AG09319 (cell line): ENCODE measurements at places on chromosomes 3 and 15.

- DNase-seq, result no peak
Observed at GRCh38 chr3:177212756-177213155, 15.5 kb upstream of the TBL1XR1 start.

GRCh38 chr3:192038726-192039125, 577.8 kb downstream of the PYDC2 start:
- no peak for DNase-seq

DNA sequence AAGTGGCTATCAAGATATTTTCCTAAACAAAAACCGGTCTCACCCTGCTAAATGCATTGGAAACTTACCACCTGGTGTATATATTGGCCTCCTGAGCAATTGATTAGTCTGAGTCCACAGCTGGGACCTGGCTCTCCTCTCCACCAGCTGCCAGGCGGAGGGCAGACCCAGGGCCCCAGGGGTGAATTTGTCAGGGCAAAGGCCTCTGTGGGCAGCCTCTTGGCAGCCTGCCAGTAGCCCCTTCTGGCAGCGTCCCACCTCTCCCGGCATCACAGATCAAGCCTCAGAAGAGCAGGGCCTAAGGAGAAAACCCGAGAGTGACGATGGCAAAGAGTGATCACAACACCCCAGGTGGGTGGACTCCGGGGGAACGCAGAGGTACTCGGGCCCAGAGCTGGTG, 43.0 kb upstream of the IDH2 start:
- DNase-seq, result no peak

DNA sequence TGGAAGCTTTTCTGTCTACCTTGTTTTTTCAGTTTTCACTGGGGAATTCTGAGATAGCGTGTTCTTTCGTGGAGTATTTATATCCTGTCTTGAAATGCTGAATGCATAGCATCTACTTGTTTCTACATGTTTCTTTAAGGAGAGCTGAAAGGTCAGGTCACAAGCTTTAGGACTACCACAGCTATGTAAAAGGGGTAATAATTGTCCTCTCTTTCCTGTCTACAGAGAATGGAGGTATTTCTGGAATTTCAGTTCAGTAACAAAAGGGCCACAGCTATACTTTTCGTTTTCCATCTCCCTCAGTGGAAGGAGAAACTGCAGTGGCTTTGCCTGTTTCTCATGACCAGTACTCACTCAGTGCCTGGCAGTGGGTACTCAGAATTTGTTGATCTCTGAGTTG, 4.7 kb downstream of the INAFM2 start:
- DNase-seq, result no peak

GRCh38 chr3:125256675-125257074, 44.1 kb upstream of the SLC12A8 start:
- no peak for DNase-seq

- DNase-seq, result no peak
Observed at GRCh38 chr15:90576711-90577389, 47.1 kb downstream of the CRTC3 start.

DNA sequence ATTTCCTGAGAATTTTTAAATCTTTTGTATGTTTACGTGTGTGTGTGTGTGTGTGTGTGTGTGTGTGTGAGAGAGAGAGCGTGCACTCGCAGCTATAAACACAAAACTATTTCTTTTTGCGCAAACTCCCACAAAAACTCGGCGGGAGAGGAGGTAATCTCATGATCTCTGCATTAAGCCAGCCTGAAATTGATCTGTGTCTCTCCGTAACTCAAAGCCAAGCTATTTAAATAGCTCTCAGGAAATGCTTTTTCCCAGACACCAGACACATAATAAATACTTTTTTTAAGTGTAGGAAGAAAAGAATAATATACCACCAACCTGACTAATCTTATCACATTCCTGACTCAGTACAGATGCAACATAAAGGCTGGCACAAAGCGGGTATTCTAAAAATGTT, 226.8 kb downstream of the MAGI1 start:
- no peak for DNase-seq

GRCh38 chr3:89238846-89239245, 131.4 kb downstream of the EPHA3 start:
- DNase-seq, result no peak

DNA sequence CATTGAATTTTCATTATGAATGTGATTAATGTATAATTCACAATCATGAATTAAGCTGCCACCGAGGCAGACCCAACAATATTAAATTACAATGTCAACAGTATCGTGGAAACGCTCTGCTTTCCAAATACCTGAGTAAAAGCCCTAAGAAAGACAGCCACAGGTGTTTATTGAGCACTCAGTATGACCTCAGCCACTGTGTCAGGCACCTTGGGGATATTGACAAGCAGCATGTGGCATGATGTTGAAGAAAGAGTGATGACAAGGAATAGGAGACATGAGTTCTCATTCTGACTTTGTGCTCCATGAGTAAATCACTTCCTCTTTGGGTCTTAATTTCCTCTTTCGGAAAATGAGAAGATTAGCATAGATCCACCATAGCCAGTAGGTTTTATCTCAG, 12.8 kb downstream of the C2CD4A start:
- DNase-seq, result no peak

DNA sequence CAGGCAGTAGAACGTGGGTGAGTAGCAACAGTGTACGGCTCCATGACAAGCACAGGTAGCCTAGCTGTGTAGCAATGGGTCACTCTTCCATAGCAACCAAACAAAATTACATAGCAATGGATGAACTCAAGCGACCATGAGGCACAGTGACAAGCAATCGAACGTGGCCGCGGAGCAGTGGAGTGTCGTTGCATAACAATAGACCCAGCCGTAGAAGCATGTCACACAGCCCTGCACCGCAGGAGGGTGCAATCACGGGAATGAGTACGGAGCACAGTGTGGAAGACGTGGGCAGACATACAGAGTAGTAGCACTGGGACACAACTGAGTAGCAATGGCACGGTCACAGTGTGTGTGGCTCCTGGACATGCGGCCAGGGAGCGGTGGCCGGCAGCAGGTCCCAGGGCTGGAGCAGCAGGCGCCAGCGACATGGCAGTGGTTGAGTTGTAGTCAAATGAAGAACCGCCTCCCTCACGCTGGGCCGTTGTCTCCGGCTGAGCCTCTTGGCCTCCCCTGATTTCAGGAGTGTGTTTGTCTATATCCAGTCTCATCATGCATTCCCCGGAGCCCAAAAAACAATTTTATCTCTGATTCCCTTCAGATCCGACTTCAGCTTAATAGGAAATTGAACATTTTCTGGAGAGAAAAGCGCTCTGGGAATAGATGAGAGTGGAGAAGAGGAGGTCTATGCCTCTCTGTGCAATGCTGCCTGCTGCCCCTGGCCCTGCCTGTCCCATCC, 64.1 kb downstream of the CCDC33 start:
- no peak for DNase-seq

DNA sequence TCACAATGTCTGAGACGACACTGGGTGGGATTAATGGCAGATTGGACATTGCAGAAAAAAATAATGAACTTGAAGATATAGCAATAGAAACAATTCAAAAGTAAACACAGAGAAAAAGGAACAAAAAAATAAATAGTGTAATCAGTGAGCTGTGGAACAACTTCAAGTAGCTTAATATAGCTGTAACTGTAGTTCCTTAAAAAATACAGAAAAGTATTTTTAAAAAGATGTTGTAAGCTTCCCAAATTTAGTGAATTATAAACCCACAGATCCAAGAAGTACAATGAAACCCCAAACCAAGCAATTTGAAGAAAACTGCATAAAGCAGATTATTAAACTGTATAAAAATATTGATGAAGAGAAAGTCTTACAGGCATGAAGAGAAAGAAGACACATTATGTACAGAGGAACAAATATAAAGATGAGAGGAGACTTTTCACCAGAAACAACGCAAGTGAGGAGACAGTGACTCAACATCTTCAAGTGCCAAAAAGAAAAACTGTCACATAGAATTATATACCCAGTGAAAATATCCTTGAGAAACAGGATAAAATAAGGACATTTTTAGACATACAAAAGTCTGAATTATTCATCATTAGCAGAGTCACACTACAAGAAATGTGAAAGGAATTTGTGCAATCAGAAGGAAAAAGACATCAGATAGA, 176.4 kb downstream of the NFKBIZ start:
- DNase-seq, result no peak

GRCh38 chr3:30723211-30723610, 116.8 kb downstream of the TGFBR2 start:
- no peak for DNase-seq

DNA sequence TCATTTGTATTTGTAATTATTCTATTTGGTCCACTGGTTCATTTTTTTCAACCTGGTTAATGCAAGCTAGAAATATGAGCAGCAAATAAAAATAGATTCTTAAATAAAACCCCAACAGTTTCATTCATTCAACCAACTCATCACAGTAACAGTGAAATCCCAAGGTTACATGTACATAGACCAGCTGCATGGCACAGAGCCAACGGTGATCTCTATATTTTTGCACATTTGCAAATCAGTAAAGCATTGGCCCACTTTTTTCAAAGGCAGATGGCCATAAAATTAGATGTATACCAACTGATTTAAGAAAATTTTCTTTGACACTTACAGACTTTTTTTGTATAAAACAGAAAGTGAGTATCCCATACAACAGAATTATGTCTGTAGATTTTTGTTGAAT, 49.3 kb downstream of the STRIT1 start:
- DNase-seq, result no peak

DNA sequence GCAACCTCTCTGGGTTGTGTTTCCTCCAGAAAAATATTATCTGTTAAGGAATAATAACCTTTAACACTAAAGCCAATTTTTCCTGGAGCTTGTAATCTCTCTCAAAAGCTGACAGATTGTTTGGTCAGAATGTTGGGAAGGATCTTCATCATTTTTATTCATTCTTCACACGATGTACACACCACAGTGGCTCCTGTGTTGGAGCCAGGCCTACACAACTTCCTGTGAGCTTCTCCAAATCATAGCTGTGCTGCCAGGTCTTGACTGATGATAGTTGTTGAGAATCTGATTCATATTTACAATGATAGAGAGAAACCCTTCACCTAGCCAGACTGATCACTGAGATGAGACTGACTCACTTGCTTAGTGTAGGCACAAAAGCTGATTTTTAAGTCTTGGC, 151.0 kb upstream of the ROBO2 start:
- no peak for DNase-seq

- no peak for DNase-seq
Observed at GRCh38 chr3:179765396-179765795, 112.6 kb downstream of the USP13 start.

DNA sequence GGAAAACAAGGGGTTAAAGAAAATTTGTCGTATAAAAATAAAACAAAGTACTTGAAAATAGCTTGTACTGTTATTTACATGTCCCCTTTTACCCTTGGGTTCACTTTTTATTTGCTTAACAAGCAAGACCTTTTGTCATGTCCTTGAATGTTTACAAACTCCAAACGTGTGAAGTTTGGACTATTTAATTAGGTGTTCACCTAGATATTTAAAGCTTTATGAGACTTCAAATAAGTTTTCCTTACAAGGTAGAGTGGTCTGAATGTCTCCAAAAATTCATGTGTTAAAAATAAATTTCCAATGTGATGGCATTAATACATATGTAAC, 242.0 kb upstream of the TTC14 start:
- DNase-seq, result no peak

DNA sequence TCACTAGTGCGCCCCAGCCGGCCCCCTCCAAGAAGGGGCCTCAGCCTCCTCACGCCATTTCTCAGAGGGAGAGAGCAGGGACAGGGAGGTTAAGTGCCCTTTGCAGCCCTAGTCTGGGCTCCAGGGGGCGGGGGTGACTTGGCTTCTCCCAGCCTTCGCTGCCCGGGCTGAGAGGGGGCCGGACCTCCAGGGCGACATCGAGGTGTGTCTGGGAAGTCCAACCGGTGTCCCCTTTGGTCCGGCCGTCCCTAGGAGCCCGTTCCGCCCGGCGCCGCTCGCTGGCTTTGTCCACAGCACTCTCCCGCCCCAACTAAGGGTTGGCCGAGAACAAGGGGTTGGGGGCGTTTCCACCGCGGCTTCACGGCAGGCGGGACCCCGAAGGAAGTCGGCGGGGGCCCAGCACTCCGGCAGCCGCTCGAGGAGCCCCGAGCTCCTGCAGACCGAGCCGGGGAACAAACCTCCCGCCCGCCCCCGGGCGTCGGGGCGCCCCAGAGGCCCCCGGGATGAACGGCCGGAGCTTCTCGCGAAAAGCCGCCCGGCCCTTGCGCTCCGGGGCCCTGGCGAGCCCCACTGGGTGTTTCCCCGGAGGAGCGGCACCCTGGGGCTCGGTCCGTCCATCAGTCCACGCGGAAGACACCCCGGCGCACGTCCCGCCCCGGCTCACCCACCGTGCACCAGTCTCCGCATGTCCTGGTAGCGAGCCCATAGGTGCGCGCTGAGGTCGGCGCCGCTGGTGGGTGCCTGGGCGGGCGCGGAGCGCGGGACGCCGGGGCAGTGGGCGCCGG, 627 bp downstream of the NT5DC2 start:
- no peak for DNase-seq

- DNase-seq, result no peak
Observed at GRCh38 chr3:189572249-189572648, 58.9 kb upstream of the TP63 start.

DNA sequence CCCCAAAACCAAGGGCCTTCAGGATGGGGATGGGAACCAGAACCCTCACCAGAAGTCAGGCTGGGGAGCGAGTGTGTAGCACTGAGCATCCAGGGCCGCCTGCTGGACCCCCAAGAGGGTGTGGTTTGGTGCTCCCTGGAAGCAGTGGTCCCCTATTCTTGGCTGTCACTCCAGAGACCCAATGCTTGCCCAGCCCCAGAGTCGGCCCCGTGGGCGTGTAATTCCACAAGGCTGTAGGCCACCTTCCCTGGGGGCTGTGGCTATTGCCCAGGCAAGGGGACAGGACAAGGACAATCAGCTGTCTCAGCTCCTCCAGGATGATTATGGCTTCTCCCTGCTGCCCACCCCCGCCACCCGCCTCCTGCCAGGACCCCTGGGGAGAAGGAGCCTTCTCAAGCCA, 14.5 kb downstream of the IGDCC3 start:
- DNase-seq, result no peak
